ENCODE measurements at places on chromosomes 7 and 10.
A peak's percentile ranks its signal among the peaks of the same experiment; 100 is the strongest.

DNA sequence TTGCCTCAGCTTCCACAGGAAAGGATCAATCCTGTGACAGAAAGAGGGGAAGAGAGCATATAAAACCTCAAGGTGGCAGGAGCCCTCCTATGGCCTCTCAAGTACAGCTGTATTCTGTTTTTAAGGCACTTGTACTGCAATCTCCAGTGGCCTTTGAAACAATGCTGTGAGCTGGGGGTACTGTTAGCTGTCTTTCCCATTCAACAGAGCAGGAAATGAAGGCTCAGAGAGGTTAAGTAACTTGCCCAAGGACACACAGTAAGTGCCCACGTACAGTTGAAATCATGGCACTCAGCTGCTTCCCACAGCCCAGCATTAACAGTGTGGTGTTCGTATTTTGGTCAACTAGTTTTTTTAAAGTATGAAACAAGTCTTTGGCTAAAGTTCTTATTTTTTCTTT lies 34.0 kb downstream of the DUSP5 start:
- DNase-seq: no peak

DNA sequence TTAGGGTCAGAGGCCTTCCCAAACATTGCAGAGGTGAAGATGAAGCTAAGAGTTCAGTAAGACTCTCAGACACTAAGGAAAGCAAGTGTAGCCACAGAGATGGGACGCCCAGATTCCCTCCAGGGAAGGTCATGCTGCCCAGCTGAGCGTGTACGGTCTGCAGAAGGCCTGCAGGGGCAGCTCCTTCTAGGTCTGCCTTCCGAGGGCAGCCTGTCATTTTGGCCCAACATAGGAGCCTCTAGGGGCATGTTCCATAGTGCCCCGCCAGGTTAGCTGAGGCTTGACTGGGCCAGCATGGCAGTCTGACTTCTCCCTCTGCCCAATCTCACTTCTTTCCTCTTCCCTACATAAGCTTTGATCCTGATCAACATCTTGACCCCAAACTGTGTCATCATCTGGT lies 130.7 kb downstream of the PIP4K2A start:
- no peak for DNase-seq

- DNase-seq: no peak
These were observed 80.3 kb downstream of the BICC1 start for GRCh38 chr10:58593008-58593407.

- no peak for DNase-seq
These were observed 4.8 kb downstream of the EGR2 start for GRCh38 chr10:62811159-62811875.

- no peak for DNase-seq
These were observed 70.3 kb upstream of the RSU1 start for GRCh38 chr10:16887565-16887964.

GRCh38 chr7:4409946-4410345 lies 272.1 kb upstream of the FOXK1 start:
- no peak for DNase-seq

DNA sequence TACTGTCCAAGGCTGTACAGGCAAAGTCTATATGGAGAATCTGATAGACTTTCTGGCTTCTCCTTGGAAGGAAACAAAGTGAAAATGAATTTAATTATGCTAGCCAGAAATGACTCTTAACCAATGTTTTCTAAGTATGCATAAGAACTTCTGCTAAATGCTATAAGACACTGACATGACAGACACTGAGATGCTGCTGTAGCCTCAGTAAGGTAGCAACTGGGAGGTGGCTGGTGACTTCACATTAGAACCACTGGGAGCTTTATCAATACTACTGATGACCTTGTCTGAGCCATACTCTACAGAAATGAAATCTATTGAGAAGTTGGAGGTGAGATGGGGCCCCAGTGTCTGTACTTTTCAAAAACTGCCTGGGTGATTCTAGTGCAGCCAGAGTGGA lies 188.6 kb downstream of the ZNF365 start:
- DNase-seq: no peak

DNA sequence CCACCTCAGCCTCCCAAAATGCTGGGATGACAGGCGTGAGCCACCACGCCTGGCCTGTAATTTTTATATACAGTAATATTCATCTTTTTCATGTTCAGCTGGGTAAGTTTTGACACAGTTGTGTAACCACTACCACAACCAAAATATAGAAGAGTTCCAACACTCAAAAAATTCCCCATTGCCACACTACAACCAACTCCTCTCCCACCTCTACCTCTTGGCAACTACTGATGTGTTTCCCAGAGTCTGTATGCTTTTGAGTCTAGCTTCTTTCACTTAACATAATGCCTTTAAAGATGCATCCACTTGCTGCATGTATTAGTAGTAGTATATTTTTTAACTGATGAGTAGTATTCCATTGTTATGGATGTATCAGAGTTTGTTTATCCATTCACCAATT lies 90.7 kb downstream of the SRPK2 start:
- no peak for DNase-seq

- DNase-seq: peak; percentile 91
These were observed 529 bp downstream of the TASOR2 start for GRCh38 chr10:5684971-5685763.

DNA sequence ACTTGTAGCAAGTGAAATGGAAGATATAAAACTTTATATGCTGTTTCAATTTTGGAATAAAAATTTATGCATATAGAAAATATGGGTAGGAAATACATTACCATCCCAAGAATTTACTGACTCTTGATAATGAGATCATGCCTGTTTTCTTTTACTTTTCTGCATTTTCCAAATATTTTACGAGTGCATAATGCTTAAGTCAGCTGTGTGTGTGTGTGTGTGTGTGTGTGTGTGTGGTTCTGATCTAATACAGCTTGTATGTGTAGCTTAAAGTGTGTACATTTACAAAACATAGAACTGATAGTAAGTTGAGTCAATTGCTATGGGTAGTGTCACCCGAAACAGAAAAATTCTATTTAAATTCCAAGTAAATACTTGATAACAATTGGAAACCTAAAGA lies 315.9 kb upstream of the LRRN3 start:
- DNase-seq: no peak

DNA sequence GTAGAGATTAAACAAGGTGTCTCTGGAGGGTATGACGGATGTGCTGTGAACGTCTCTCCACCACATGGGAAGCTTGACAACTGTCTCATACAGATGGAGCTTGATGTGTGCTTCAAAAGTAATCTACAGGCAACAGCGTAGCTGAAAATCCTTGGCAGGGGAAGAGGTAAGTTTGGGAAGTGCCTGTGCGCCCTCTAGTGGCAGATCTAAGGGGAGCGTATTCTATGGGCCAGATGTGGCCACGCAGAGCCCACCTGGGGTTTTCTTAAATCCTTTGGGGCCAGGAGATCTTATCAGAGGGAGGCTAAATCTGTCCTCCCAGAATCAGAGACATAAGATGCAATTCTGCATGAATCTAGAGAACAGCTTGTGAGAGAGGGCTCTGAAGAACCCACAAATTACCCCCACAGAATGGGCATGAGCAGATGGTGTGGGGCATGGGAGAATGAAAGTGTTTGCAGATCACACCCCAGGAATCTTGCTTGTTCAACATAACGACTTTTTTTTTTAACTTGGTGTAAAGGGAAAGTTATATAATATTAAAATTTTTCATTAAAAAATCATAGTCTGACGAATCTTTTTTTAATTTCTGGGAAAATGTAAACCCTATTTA lies 91.2 kb upstream of the MPP7 start:
- DNase-seq: peak; percentile 74

- DNase-seq: no peak
These were observed 10.2 kb upstream of the IL2RA start for GRCh38 chr10:6072215-6072934.
